ENCODE measurements at places on chromosomes 12 and 14.

- no peak for DNase-seq
Observed at GRCh38 chr12:59808317-59808910, 212.6 kb downstream of the SLC16A7 start.

GRCh38 chr12:112148031-112148513 lies 22.7 kb downstream of the TRAFD1 start:
- DNase-seq = no peak

- no peak for DNase-seq
Observed at GRCh38 chr14:67636361-67636919, 16.7 kb downstream of the ARG2 start.

DNA sequence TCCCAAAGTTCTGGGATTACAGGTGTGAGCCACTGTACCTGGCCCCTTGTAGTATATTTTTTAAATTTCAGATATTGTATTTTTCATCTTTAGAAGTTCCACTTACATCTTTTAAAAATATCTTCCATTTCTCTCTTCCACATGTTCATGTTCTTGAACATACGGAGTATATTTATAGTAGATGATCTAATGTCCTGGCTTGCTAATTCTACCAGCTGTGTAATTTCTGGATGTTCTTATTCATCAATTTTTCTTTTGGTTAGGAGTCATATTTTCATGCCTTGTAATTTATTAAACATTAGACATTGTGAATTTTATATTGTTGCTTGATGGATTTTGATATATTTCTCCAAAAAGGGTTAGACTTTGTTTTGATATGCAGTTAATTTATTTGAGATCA lies 30.8 kb downstream of the NTN4 start:
- no peak for DNase-seq

DNA sequence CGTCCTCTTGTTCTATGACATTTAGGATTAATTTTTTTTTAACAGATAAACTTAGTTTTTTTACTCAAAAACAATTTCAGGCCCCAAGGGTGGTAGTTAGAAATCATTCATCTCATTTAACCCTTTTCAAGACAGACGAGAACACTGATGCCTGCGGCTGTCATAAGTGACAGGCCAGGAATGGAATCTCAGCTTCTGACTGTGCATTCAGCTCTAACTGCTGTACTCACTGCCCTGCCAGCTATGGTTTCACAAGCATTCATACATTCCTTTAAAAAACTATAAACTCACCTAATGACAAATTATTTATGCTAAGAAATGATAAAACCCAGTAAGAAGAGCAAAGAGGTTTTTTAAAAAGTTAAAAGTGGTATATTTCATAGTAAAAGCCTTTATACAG lies 8.8 kb downstream of the DENND5B start:
- no peak for DNase-seq

- DNase-seq = no peak
Observed at GRCh38 chr12:22250762-22251161, 83.7 kb downstream of the ST8SIA1 start.

DNA sequence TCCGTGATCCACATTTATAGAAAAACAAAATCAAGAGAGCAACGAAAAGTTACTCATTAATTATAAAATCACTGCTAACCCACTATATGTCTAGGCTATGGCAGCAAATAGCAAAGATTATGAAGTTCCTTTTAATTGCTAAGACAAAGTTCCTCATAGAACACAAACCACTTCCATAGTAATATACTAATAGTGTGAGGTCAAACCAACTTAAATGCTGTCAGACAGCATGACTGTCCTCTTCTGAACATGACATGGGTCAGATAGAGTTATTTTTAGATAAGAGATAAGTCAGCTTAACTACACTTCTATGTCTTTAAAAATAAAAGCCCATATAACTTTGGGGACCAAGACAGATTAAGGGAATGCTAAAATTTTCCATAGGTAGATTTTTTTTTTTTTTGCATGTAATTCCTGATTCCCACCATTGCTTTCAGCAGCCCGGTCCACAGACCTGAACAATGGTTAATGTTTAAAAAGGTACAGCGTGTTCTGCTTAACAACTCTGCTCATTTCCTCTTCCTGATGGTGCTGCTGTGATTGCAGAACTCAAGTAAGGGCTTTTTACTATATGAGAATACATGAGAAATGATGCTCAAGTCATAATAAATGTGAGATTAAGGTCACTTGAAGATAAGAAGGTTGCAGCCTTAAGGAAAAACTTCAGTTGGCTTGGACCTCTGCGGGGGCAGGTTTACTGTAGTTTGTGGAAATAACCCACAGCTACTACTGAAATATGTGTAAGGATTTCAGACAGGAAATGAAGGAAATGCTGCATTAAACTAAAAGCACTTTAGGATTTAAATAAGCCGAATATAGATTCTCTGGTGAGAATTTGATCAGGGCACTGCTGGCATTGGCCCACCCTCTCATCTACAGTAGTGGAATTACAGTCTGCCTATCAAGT lies 37.7 kb upstream of the DUSP6 start:
- no peak for DNase-seq

GRCh38 chr14:101000711-101001250 lies 97.3 kb upstream of the RTL1 start:
- no peak for DNase-seq

DNA sequence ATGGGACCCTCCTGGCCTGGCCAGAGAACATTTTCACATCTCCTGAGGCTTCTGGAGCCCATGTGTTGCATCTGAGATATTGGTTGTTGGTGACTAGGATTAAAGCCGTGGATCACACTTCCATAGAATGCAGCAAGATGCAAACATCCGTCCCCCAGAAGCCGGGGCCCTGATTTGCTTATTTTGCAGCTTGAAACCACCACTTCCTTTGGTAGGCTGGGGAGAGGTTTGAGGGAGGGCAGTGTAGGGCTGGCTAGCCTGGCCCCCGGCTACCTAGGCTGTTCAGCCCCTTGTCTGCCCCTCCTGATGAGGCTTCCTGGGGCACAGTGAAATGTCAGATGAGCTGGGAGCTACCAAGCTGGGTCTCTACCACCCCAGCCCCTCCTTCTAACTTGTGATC lies 209.7 kb upstream of the PWP1 start:
- DNase-seq = no peak

GRCh38 chr12:44848703-44849085 lies 27.4 kb downstream of the NELL2 start:
- no peak for DNase-seq

DNA sequence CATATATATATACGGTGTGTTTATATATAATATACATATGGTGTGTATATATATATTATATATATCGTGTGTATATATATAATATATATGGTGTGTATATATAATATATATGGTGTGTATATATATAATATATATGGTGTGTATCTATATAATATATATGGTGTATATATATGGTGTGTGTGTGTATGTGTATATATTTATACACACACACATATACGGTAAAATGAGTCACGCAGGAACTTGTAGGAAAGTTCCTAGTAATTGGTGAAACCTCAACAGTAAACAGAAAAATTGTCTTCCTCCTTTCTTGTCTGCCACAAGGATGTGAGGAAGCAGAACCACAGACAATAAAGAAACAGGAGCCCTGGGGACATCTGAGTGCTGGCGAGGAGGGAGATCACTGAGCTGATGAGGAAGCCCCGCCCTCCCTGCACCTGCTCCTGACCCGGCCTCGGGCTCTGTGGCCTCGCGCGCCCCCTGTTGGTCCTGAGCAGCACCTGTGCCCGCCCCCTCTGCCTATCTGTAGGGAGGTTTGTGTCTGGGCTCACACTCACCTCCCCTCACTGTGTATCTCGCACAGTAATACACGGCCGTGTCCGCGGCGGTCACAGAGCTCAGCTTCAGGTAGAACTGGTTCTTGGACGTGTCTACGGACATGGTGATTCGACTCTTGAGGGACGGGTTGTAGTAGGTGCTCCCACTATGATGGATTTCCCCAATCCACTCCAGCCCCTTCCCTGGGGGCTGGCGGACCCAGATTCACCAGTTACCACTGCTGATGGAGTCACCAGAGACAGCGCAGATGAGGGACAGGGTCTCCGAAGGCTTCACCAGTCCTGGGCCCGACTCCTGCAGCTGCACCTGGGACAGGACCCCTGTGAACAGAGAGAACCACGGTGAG lies 1079.4 kb downstream of the TMEM121 start:
- DNase-seq = peak; percentile 87

GRCh38 chr14:77455966-77456640 lies 1.3 kb downstream of the VIPAS39 start:
- no peak for DNase-seq

All from stimulated activated CD4-positive, alpha-beta T cell treated with anti-CD3 and anti-CD28 coated beads, Interleukin-4, amount 100 ng/mL, for 1 hour (primary cell).